ENCODE measurements at places on chromosomes 4 and X.
A peak's percentile ranks its signal among the peaks of the same experiment; 100 is the strongest.

GRCh38 chr4:1051472-1051871, 40.0 kb downstream of the FGFRL1 start:
- DNase-seq: no peak

GRCh38 chr4:75889537-75890199, 12.6 kb downstream of the PPEF2 start:
- no peak for DNase-seq

- peak; percentile 49 for DNase-seq
These were observed 4.0 kb downstream of the C4orf46 start for GRCh38 chr4:158667651-158668198.

GRCh38 chrX:41922431-41923151, 763 bp downstream of the CASK start:
- DNase-seq: peak; percentile 13

DNA sequence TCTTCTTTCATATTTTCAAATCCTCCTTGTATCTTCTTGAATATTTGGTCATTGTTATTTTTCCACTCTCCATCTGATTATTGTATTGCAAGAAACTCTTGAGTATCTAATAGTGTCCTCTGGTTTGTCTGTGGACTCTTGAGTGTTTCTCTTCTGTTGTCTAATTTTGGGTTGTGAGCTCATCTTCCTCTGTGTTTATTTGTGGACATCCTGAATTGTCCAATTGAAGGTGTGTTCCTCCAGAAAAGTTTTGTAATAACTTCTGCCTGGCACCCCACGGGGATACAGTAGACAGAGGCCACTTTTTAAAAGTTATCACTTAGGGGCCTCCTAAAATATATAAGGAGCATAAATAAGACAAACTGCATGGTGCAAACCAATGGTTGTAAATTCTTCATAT, 3.1 kb upstream of the CC2D2A start:
- no peak for DNase-seq

- DNase-seq: no peak
These were observed 21.0 kb downstream of the PDK3 start for GRCh38 chrX:24485976-24486680.

GRCh38 chr4:184438375-184438774, 36.0 kb downstream of the IRF2 start:
- DNase-seq: no peak

DNA sequence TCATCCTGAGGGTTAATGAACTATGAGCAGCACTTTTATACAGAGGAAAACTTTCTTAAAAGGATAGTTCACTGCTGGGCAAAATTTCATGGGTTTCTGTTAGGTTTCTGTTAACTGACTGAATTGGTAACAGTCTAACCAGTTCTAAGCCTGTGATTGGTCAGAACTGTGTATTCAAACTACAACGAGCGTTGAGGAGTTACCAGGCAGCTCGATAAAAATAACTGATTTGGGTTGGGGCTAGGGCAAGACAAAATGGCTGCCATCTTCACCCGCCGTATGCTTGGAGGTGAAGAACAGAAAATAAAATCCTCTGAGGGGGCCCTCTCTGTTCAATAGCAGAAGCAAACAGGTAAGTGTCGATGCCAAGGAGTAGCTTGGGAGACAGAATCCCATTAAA, 22.0 kb downstream of the FAM133A start:
- DNase-seq: no peak

GRCh38 chrX:34877436-34877835, 65.2 kb upstream of the FAM47B start:
- peak; percentile 74 for DNase-seq

- DNase-seq: peak; percentile 64
These were observed 232.9 kb upstream of the GIMD1 start for GRCh38 chr4:106601519-106601918.

GRCh38 chr4:149202117-149202516, 613.5 kb downstream of the IQCM start:
- DNase-seq: no peak

DNA sequence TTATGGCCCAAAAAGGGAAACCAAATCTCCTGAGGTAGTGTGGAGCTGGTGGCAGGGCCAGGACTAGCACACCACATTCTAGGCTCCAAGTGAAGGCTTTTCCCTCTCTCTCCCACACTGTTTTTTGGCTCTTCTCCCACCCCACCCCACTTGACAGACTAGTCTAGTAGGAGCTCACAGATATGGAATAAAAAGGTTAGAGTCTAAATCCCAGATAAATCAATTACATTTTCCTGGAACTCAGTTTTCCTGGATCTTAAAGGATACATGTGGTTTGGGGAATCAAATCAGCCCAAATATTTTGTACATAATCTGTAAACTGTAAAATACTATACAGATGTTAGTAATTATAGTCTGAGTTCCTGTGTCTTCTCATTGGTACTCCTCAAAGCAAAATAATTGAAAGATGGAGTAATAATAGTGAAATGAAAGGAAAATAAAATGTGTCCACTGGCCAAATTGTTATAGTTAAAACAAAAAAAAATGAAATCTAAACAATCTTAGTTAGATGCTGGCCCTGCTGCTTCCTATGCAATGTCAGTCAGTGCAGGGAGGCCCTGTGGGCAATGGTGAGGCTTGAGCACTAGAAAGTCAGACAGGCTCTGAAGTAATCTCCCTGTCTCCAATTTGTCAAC, 370.4 kb upstream of the CPEB2 start:
- no peak for DNase-seq

- DNase-seq: peak; percentile 79
These were observed 204.4 kb downstream of the ZNF330 start for GRCh38 chr4:141425124-141425523.

GRCh38 chr4:159366966-159367780, 264.3 kb downstream of the RAPGEF2 start:
- peak; percentile 44 for DNase-seq

- DNase-seq: no peak
These were observed 13.3 kb downstream of the SLC38A5 start for GRCh38 chrX:48456628-48457331.

DNA sequence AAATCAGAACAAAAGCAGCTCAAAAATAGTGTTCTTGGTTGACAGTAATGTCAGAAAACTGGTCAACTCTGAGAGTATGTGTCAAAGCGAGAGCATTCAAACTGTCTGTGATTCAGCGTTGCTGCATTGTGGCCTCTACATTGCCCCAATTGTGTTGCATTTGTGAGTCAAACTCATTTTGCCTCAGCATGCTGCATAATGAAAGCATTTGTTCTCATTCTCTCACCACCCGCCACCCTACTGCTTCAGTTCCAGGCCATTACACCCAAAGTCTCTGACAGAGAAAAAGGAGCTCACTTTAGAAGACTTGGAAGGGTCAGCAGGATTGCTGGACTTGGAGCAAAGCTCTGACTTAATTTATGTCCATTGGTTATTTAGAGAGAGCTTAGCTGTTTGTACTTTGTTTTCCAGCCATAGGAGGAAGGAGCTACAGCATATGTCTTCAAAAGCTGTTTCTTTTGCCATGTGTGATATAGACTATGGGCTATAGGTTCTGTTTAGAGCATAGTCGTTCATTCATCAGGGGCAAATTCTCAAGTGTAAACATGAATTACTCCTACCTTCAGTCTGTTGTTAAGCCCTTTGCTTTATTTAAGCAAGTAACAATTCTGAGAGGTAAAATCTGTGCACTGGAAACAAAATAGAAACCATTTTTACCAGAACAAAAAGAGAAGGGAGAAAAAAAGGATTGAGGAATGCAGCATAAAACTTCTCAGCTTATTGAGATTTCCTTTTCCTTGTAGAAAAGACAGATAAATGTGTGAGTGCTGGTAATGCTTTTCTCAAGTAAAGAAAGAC, 153.4 kb upstream of the ANK2 start:
- peak; percentile 1 for DNase-seq

- peak; percentile 31 for DNase-seq
These were observed 168.5 kb downstream of the PDGFC start for GRCh38 chr4:156803056-156803455.

GRCh38 chr4:111871802-111872201, 273.5 kb upstream of the FAM241A start:
- DNase-seq: no peak

- DNase-seq: no peak
These were observed 16.6 kb downstream of the CLCN4 start for GRCh38 chrX:10173331-10173900.

DNA sequence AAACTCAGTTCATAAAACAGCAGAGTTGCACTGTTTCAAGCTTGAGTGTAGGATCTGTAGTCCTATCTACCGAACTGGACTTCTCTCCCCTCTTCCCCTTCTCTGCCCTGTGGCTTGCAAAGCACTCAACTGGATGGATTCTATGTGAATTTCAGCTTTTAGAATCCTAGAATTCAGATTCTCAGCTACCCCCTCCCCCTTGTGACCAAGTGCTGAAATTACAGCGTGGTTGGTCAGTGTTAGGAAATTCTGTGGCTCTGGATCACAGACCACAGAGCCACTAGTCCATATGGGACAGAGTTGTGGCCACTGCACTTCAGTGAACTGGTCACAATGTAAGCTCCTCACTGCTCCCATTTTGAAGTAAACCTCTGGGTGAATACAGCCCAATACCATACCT, 64.6 kb upstream of the TRPC5 start:
- no peak for DNase-seq

DNA sequence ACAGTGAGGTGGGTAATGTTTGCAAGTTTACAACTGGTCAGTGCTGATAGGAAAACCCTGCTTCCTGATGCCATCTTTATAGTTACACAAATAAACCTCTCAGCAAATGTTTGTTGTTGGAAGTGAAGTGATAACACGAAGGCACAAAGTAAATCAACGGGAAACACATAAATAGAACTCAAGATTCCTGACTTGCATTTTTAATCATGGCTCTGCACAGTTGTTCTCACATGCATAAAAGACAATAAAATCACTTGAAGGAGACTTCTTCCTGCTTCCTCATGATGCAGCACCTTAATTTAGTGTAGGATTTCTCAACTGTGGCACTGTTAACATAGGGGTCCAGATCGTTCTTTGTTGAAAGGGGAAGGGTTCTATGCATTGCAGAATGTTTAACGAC, 907.7 kb downstream of the RAB28 start:
- no peak for DNase-seq

DNA sequence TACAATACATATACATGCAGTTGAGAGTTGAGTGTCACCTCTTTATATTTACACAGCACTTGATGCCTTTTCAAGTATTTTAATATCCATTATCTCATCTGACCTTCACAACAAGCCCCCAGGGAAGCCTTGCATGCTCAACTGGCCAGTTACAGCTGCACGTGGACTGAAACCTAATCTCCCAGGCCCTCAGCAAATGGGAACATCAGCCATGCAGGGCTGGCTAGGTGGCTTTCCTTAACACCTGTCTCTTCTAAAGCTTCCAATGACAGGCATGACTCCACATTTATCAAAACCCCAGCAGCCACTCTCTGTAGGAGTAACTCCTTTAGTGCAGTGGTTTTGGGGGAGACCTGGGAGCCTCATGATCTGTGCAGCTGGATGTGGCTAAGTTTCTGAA, 56.4 kb downstream of the PHKA2 start:
- DNase-seq: no peak

GRCh38 chr4:18917689-18918088, 896.1 kb upstream of the LCORL start:
- DNase-seq: peak; percentile 65

GRCh38 chr4:128573781-128574508, 235.6 kb upstream of the JADE1 start:
- DNase-seq: peak; percentile 95

DNA sequence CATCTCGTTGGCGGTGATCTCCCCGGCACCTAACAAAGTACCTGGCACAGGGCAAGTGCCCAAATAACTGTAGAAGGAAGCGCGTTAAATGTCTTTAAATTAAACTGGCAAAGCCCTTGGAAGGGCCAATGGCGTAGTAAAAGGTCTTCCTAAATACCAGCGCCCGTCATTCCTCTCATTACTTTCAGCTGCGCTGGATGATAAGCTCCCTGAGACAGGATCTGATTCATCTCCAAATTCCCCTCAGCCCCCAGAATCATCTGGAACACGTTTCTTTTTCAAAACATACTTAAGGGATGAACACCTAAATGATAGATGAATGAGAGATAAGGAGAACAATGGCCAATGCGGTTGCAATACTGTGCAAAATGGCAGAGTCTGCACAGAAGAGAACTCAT, 95.1 kb downstream of the AFAP1 start:
- DNase-seq: peak; percentile 98

Data from EH (cell line).